Lung microvascular endothelial cell (primary cell): ENCODE measurements at places on chromosomes 5 and 9.
A peak's percentile ranks its signal among the peaks of the same experiment; 100 is the strongest.

DNA sequence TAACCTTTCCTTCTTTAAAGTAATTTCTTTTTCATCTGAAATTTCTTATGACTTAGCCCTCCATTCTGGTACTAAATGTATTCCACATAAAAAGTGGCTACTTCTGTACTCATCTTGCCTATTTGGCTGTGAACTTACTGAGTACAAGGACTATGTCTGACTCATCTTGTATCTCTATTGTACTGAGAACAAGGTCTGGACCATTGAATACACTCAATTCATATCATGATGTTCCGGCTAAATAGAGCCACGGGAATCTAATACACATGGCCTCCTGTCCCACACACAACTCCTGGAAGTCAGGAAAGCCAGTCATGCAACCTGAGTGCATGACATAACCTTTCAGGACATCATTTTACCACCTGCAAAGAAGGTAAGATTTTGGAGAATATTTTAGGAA, 203.9 kb downstream of the PLK2 start:
- DNase-seq = no peak

GRCh38 chr9:89886281-89886700, 281.5 kb downstream of the GADD45G start:
- no peak for DNase-seq

DNA sequence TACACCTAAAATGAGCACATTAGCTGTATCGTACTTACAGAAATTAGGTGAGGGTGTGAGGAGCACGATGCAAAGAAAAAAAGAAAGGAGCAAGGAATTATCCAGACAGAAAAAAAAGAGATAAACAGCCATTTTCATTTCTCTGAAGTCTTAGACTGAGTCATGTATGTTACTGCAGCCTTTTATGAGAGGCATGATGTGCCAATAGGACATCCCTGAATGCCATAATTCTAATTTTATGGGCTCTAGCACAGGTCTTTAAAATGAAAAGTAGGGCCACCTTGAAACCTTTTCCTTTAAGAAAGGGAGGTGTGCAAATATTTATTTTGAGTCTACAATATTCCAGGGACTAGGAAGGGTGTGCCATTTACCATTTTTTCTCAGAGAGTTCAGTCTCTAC, 74.1 kb upstream of the PTPRD start:
- DNase-seq = no peak

DNA sequence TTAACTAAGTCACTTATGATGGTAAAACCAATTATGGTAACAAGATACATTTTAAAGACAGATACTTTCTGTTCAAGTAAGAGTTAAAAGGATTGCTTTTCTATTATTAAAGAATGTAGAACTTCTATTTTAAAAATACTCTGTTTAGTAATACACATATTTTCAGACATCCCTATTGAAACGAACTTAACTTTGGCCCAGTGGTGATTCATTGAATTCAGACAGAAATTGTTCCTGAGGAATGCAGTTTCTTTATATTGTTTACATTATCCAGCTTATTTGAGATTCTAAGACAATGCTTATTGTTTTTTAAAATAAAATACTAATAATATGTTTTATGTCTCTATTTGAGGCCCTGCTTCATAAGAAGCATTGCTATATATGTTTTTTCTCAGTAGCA, 816.4 kb downstream of the SEMA5A start:
- DNase-seq = peak; percentile 1

DNA sequence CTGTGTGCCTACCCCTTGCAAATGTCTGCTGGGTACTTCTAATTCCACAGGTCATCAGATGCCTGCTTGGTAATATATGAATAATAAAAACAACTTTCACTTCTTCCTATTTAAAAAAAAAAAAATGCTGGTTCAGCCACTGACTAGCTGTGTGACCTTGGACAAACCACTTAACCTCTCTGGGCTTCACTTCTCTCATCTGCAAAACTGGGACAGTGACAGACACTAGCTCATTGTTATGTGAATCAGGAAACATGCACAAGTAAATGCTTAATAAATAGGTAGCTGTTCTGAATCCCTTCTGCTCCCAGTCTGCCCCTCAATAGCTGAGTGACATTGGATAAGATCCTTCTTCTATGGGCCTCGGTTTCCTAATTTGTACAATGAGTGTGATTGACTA, 62.6 kb upstream of the HAND1 start:
- DNase-seq = no peak

- DNase-seq = no peak
These were observed 19.1 kb downstream of the IQGAP2 start for GRCh38 chr5:76422227-76422626.

GRCh38 chr9:77161966-77162365, 15.4 kb upstream of the VPS13A start:
- no peak for DNase-seq

GRCh38 chr9:138068601-138069035, 191.0 kb downstream of the CACNA1B start:
- DNase-seq = no peak

DNA sequence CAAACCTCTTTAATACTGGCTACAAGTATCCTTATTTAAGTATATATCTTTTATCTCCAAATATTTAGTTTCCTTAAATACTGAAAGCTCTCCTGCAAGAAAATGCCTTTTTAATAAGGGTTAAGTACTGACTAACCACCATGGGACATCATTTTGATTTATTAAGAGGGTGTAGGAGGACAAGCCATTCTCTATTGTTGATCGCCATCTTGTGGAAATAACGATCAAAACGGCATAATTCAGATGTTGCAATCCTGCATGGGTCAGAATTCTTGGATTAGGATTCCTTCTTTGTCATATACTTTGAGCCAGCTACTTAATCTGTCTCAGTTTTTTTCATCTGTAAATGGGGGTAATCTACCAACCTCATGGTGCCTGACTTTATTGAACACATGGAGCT, 28.7 kb upstream of the C5orf46 start:
- peak; percentile 66 for DNase-seq

- DNase-seq = no peak
These were observed 187.3 kb downstream of the TENT4A start for GRCh38 chr5:6900247-6901227.

DNA sequence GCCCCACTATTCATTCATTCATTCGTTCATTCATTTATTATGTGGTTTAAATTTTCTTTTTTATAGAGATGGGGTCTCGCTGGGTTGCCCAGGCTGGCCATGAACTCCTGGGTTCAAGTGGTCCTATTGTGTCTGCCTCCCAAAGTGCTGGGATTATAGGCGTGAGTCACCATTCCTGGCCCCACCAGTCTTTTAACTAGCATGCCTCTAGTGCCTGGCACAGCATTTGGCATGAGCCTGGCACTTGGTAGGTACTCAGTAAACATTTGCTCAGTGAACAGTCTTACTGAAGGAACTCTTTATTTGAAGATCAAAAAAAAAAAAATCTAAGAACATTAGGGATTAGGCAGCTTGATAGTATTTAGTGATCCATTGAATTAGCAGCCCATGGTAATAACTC, 98.1 kb downstream of the KDM4C start:
- no peak for DNase-seq

GRCh38 chr5:35990941-35991611, at the start of gene UGT3A1:
Gene UGT3A1 (minus strand): TSS chr5:35991390. CDS start chr5:35991240, 150 bp downstream.
- no peak for DNase-seq

- peak; percentile 62 for DNase-seq
These were observed 189.4 kb downstream of the BNC2 start for GRCh38 chr9:16680975-16681651.

GRCh38 chr5:123976379-123977033, 464.5 kb downstream of the CSNK1G3 start:
- no peak for DNase-seq

DNA sequence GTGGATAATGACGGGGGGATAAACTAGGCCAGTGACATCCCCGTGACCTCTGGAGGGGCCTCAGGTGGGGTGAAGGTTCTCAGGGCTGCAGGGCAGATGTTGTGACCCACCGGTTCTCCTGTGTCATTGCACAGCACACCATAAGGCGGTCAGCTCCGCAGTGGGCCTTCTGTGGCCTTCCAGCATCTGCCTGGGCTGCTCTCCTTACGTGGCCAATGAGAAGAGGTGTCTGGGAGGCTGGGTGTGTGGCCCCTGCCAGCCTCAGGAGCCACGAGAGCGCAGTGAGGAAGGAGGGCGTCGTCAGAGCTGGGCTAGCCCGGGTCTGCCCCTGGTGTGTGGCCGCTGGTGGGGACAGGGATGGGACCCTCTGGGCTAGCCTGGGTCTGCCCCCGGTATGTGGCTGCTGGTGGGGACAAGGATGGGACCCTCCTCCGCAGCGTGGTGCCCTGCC, 48.7 kb downstream of the COL5A1 start:
- DNase-seq = no peak

GRCh38 chr5:136992796-136993489, 506.2 kb downstream of the SPOCK1 start:
- DNase-seq = no peak

DNA sequence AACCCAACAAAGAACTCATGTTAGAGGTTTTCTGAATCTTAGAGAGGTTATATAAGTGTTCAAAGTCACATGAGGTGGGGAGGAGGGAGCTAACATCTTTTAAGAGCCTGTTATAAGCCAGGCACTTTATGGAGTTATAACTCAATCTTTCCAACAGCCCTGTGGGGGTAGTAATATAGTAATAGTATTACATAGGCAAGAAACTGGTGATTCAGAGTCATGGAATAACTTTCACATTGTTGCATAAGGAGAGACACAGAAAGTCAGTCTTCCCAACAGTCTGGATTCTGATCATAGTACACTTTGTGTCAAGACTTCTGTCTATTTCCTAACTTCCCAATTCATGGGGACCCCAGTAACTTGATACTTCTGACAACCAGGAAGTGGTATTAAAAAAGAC, 89.2 kb downstream of the ACER2 start:
- no peak for DNase-seq

DNA sequence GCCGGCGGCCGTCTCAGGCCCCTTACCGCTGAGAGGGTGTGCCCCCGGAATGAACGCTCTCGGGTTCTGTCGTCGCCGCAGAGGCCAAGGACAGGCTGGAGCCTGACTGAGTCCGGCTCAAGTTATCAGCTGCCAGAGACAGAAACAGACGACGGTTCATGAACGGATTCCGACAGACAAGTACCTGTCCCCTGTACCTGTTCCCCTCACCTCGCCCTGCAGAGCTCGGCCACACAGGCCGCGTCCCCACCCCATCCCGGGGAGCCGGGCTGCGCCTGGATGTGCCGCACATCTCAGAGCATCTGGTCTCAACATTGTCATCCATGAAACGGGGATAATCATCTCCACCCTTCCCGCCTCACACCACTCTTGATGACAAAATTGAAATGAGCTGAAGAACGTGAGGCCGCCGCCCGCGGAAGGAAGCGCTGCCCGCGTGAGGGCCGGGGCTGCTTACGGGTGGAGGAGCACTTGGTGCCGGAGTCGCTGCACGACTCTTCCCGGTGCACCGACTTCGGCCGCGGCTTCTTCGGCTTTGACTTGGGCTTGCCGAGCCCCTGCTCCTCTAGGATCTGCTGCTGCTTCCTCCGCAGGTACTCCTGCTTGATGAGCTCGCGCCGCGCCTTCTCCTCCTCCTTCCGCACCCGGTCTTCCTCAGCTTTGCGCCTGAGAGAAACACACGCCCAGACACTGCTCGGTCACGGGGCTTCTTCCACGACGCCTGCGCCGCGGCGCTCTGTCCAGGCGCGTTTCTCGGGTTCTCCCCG, 89.2 kb downstream of the CAMSAP1 start:
- DNase-seq = no peak

DNA sequence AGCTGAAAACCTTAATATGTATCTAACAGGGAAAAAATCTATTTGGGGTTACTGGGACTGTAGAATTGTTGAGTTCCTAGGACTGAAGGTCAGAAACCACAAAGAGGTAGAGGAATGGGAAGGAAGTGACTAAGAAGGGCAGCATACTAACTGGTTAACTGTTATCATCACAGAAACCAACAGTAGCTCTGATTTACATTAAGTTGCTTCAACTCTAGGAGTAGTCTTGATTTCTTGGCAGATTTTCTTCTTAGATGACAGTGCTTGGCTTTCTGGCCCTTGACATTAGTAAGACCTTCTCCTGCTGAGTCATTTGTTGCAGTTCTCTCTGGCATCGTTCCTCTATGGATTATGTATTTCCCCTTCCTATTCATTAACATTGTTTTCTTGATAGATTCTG, 116.1 kb upstream of the RASA1 start:
- DNase-seq = peak; percentile 95

DNA sequence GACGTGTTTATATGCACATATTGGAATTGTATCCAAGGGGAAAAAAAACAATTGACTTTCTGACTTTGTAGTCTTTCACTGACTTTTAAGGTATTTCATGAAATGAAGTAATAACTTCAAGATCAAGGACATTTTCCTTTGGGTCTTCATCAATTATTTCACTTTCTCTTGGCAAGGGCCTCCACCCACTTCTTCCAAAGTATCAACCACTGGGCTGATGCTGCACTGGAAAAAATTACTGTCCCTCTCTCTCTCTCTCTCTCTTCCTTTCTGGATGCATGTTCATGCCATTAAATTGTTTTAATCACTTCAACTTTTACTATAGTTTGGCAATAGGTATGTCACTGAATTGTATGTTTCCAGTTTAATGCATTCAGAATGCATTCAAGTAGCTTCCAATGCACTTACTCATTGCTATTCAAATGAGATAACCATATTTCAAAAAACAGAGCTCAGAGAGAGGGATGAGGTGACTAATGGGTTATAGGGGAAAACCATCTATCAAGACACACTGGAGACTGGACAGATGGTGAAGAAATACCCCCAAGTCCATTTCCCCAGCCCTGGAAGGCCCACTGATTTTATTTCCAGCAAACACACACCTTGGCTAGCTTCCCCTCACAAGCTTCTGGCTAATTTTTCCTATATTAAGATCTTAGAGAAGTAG, 585.3 kb downstream of the EBF1 start:
- DNase-seq = no peak

GRCh38 chr5:37111426-37112382, 137.5 kb downstream of the CPLANE1 start:
- DNase-seq = no peak

- DNase-seq = peak; percentile 47
These were observed 10.3 kb downstream of the TRIM32 start for GRCh38 chr9:116697362-116697761.

- DNase-seq = no peak
These were observed at the start of gene ADGRD2 for GRCh38 chr9:124450241-124450924. Gene ADGRD2 (plus strand): TSS chr9:124450451. CDS start chr9:124451667, 1,216 bp downstream.

DNA sequence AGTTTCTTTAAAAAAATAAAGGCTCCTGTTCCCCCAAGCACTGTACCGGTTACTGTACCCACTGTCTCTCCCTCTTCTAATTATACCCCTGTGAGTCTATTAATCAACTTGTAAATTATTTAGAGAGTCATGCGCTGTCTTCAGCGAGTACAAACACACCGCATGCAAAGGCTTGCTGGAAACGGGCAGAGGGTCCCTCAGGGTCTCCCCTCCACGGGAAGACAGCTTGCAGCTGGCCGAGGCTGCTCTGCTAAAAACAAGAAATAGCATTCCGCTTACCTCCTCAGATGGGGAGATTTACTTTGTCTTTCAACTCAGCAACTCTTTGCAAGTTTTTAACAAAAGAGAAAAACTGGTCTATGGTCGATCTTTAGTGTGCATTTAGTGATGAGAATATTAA, 71.8 kb downstream of the AK8 start:
- DNase-seq = no peak

- DNase-seq = no peak
These were observed 204.3 kb downstream of the DMRTA1 start for GRCh38 chr9:22650946-22651345.
